ENCODE measurements at places on chromosomes 16 and 17.

GRCh38 chr17:51487947-51488346, 227.6 kb downstream of the UTP18 start:
- DNase-seq = peak; percentile 13

DNA sequence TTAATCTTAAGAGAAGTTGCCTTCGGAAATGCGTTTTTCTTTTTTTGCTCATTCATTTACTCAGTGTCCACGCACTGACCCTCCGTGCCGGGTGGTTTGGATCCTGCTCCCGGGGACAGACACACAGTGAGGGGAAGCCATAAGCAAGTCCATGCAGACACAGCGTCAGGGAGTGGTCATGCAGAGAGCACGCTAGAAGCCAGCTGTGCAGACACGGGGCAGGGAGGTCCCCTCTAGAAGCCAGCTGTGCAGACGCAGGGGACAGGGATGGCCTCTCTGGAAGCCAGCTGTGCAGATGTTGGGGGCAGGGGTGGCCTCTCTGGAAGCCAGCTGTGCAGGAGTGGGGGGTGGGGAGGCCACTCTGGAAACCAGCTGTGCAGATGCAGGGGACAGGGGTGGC, 4.8 kb downstream of the GAA start:
- DNase-seq = no peak

DNA sequence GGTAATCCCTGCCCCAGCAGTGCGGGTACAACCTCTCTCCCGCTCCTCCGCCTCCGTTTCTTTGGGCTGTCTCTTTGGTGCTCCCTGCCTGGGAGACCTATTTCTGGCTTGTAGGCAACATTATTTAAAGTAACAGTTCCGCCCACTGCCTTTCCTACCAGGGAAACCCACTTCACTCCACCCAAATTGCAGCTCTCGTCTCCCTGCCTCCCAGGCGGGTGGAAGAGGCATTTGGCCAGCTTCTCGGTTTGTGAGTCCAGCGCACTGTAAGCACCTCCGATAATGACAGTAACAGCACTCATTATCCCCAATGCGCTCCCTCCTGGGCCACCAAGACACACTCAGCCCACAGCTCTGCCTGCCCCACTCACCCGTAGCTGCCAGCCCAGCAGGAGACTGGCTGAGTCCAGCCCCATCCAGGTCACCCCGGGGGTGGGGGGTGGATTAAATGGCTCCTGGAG, 165.1 kb upstream of the CDC42EP4 start:
- DNase-seq = no peak

DNA sequence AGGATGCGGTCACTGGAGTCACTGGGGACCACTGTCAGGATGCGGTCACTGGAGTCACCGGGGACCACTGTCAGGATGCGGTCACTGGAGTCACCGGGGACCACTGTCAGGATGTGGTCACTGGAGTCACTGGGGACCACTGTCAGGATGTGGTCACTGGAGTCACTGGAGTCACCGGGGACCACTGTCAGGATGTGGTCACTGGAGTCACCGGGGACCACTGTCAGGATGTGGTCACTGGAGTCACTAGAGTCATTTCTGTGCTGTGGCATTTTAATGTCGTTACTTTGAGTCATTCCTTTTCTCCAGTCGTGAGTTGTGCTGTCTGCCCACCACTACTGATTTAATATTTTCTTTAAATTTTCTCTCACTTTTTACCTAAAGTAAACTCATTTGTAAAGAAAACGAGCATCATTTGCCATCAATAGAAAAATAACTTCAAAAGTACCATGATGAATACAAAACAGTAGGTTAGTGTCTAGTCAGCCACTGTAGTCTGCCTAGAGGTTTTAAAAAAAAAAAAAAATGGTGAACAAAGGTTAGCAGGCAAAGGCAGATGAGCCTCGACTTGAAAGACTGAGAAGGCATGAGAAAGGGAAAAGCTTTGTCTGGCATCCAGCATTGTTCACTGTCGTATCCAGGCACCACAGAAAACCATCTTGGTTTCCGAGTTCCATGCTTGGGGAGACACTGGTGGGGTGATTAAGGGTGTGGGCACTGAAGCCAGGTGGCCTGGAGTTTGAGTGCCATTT, 346.6 kb downstream of the SNX29 start:
- DNase-seq = peak; percentile 44

- no peak for DNase-seq
Measured at GRCh38 chr17:7894226-7894625, 5.6 kb downstream of the CHD3 start.

DNA sequence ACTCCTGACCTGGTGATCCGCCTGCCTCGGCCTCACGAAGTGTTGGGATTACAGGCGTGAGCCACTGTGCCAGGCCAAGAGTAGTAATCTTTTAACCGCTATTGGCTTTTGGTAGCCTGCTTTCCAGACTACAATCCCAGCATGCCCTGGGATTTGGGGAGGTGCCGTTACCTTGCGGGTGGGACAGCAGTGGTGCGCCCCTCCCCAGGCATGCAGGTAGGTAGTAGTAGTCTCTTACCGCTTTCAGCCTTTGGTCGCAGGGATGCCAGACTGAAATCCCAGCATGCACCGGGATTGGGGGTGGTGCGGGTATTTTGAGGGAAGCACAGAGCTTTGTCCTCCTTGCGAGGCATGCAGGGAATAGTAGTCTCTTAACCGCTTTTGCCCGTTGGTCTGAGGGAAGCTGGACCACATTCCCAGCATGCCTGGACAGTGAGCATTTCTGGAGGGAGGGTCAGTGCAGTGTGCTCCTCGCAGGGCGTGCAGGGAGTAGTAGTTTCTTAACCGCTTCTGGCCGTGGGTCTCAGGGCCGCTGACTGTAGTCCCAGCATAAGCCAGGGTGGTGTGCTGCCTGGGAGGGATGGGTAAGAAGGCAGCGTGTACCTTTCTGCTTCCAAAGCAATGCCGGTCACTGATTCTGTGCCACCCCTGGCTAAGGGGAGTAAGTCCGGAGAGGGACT, 1686.8 kb downstream of the TP53TG3F start:
- DNase-seq = no peak

DNA sequence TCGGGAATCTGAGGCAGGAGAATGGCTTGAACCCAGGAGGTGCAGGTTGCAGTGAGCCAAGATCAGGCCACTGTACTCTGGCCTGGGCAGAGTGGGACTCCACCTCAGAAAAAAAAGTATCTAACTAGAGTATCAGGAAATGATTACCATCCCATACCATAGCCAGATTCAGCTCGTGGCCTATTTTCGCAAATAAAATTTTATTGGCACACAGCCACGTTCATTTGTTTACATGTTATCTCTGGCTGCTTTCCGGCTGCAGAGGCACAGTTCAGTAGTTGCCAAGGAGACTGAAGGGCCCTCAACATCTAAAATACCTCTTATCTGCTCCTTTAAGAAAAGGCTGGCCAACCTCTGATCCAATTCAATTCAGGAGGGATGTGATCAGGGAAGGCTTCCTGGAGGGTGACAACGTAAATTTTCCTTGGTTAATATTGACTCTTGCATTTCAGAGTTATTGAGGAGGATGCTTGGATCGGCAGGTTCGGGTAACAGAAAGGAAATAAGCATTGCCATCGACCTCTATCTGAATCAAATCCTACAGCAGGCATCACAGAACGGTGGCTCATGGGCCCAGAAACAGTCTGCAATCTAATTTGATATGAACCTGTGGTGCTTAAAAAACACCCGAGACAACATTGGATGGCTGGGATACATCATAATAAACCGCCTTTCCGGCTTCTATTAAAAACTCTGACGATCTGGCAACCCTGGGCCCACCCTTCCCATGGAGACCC, 73.8 kb downstream of the XYLT1 start:
- DNase-seq = peak; percentile 85

GRCh38 chr16:5228369-5228768, 130.8 kb upstream of the EEF2KMT start:
- no peak for DNase-seq

DNA sequence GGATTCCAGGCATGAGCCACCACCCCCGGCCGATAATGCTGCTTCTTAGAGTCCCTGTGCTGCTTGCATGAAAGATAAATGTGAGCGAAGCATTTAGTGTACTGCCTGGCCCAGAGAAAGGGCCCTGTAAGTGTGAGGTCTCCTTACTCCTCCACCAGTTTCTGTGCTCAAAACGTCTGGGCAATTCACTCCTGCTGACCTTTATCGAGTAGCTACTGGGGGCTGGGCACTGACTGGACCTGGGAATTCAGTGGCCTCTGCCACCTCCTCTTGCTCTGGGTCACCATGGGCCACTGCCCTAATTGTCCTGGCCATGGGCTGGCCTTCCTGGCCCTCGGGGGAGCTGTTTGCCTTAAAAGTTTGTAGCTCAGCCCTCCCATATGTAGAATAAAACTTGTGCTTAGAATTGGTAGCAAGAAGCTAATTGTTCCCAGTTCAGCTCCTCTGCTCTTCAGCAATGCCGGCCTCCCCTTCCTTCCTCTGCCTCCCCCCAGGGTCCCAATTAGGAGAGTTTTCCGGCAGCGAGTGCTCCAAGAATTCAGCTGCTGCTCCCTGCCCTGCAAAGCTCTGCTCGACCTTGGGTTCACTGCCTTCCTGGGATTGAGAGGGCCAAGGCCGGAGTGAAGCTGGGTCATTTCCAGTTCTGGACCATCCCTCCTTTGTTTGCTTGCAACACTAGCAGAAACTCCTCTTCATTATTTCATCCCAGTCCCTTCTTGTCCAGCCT, 98.9 kb upstream of the CDC42EP4 start:
- no peak for DNase-seq

DNA sequence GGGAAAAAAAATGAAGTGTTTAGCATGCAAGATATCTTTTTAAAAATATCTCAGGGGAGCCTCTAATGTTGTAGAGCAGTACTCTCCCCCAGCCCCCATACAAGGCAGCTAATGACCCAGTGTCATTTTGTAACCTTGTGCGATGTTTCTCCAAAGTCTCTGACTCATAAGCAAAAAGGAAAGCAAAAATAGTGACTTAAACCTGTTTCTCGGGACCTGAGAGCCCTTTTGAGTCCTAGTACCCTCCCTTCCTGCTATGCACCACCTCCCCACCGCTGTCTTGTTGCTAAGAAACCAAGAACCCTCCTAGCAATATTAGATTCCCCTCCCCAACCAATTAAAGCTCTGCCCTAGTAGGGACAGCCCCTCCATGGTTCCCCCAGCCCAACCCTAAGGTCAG, 2.8 kb downstream of the MYCBPAP start:
- DNase-seq = peak; percentile 77

DNA sequence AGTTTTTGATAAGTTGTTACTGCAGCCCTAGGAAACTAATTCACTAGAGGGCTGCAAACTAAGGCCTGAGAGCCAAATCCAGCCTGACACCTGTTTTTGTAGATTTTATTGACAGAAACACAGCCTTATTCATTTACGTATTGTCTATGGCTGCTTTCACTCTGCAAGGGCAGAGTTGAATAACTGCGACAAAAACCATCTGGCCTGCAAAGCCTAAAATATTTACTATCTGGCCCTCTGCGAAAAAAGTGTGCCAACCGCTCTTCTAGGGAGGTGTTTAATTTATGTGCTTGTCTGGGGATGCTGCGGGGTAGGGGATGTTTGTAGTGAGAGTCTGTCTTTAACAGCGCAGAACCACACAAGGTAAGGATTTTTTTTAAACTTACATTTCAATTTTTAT, 165.0 kb upstream of the RBFOX1 start:
- no peak for DNase-seq

- DNase-seq = no peak
Measured at GRCh38 chr16:49635591-49636581, 220.0 kb downstream of the ZNF423 start.

- no peak for DNase-seq
Measured at GRCh38 chr16:88473666-88474534, 20.8 kb downstream of the ZFPM1 start.

DNA sequence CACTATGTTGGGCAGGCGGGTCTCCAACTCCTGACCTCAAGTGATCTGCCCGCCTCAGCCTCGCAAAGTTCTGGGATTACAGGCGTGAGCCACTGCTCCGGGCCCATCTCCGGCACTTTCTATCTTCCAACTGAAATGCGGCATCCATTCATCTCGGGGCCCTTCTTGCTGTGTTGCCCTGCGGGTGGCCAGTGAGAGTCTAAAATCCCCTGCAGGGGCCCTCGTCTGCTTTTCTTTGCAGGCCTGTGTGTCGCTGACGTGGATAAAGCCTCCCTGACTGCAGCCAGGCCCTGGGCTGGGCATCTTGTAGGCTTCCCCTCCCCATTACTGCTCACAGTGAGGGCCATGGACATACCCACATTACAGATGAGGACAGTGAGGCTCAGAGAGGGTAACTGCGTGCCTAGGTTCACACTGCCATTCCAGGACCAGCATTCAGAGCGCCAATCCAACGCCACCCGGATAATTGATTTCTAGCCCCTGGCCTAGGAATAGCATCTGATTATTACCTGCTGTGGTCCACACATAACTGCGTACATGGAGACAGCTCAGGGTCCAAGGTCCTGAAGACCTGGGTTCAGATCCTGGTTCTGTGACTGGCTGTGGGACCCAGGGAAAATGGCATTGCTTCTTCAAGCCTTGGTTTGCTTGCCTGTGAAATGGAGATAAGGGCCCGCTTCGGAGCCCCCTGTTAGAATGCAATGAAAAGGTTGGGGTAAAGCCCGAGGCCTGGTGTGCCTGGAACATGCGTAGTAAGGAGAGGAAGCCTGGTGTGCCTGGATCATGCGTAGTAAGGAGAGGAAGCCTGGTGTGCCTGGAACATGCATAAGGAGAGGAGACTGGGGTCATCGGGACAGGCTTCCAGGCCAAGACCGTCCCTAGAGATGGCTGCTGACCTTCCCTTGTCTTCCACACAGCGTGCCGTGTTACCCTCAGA, 25.0 kb downstream of the CRISPLD2 start:
- no peak for DNase-seq

Data from CD4-positive, alpha-beta T cell treated with Interleukin-17A for 1 hour (primary cell).